ENCODE measurements at places on chromosomes 12 and 14.

- no peak for DNase-seq
Measured at GRCh38 chr14:68695856-68696255, 97.0 kb downstream of the ZFP36L1 start.

- no peak for DNase-seq
Measured at GRCh38 chr12:119325813-119326212, 8.7 kb upstream of the CCDC60 start.

DNA sequence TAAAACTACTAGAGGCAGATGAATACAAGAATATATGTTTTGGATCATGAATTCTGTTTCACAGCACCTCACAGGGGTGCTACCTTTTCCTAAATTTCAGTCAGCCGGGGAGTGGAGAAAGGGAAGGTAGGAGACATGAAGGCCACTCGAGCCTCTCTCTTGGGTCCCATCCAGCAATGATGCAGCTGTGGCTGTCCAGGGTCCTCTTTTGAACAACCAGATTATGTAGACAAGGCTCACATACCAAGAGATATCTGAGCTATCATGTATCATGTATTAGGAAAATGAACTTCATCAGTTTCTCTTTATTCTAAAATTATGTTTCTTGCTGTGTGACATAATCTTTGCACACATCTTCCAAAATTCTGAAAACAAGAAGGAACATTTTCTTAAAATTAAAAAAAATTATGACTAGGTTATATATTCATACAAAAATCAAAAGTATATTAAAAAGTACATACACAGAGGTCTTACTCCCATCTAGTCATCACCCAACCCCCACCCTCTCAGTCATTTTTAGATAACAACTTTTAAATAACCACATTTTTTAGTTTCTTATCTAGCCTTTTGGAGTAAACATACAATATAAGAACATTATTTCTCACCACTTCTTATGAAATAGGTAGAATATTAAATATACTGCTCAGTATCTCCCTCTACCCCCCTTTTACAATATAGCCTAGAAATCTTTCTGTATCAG lies 88.7 kb downstream of the ACADS start:
- DNase-seq, result no peak

GRCh38 chr12:121755591-121755990 lies 37.9 kb downstream of the RHOF start:
- DNase-seq, result no peak

DNA sequence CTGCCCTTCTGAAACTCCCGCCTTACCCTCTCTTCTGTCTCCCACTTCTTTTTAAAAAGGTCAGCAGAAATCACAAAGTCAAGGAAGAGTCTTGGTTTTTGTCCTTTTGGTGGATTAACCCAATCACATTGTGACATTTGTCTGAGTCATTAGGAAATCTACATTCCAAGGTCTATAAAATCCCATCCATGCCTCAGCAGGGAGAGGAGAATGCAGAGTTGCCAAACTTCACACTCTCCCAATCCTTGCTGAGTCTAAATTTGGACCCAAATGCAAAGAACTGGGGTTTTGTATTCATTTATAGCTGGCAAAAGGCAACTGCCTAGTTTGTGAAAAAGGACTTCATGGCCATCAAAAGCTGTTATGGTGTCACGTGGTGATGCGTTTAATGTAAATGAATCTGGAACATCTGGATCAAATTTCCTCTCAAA lies 67.9 kb downstream of the TMEM30B start:
- DNase-seq, result no peak

DNA sequence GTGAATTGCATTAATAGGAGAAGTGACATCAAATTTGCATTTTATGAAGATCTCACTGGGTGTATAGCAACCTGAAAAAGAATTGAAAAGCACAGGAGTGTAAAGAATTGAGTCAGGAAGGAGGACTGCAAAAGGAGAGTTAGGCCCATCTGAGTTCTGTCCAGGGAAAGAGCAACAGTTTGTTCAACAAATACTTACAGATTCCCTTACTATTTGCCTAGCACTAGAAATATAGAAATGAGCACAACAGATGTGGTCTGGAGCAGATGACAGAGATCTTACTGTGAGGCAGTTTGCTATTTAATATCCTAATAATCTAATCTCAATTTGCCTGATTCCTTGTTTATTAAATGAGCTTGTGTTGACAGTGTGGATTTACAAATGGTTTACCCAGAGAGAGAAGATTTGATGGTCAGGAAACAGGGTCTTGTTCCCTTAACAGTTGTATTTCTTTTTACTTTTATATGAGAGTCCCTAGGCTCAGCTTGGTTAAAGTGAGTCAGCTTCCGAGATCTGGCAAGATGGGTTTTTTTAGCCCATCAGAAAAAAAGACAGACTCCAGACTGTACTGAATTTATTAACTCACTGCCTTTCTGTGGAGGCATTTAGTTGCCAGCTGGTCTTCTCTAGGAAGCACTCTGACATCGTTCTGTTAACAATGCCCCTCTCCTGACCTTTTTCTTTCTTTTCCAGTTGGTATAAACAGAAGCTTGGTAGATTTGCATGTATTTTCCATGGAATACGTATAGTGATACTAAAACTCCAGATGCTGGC lies 229.7 kb downstream of the TTC6 start:
- DNase-seq, result no peak

DNA sequence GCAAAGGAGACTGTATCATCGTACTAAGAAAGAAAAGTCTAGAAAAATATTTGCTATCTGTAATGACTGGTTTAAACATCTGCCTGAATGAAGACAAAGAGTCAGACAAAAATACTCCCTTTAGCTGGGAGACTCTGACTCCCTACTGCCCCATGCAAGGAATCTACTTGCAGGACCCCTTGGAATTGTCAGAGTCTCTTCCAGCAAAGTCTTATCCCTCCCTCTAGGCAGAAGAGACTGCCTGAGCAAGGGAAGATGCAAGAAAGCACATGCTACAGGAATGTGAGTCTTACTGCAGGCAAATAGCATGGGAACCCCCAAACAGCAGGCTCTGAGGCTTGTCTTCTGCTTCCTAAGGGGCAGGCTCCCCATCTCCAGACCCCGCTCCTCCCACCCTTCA lies 154.0 kb downstream of the KCNA5 start:
- no peak for DNase-seq

- no peak for DNase-seq
Measured at GRCh38 chr14:59406454-59407245, 58.5 kb downstream of the GPR135 start.

- no peak for DNase-seq
Measured at GRCh38 chr12:125331342-125332052, 266.3 kb downstream of the AACS start.

GRCh38 chr14:59107819-59108218 lies 80.6 kb upstream of the DAAM1 start:
- DNase-seq, result no peak

- DNase-seq, result no peak
Measured at GRCh38 chr14:92495027-92495426, 18.6 kb upstream of the RIN3 start.

DNA sequence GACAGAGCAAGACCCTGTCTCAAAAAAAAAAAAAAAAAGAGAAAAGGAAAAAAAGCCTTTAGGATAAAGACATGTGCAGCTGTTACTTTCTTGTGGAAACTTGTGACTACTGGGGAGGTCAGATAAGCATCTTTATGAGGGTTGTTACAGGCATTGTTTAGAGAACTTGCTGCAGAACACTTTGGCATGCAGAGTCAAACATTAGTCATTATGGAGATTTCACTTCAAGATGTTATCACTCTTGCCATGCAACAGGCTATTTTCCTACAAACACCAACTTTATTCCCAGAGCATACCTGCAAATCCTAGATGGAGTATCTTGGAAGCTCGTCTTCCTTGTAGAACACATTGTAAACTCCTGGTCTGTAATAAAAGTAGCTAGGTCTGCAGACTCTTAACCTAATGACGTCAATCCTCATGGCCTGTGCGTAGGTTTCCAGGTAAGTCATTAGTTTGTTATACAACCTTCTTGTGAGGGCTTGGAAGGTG lies 36.3 kb upstream of the WDR89 start:
- no peak for DNase-seq

GRCh38 chr12:89245090-89245489 lies 107.2 kb downstream of the DUSP6 start:
- peak; percentile 22 for DNase-seq

GRCh38 chr14:43853541-43853940 lies 653.5 kb downstream of the FSCB start:
- DNase-seq, result no peak

GRCh38 chr12:127422935-127423566 lies 843.9 kb upstream of the TMEM132C start:
- DNase-seq, result no peak

- DNase-seq, result no peak
Measured at GRCh38 chr14:79583738-79584408, 627.4 kb downstream of the DIO2 start.

DNA sequence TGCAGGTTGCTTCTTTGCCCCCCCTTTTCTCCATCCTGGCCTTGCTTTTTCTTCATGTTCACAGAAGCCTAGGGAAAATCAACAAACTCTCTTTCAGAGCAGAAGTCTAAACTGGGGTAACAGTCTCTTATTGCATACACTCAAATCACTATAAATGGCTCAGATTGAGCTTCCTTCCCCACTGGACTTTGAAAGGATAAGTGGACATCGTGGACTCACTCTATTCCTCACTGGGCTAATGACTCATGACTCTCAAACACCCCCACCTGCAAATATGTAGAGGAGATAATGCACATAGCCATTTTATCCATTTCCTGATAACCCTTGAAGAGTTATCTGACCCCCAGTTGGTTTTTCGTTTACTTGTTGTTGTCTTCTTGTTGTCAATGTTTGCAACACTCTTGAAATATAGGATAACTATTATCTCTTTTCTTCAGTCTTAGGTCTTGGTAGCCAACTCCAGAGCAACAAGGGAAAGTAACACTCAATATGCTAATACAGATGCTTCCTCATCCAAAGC lies 221.3 kb downstream of the PIK3C2G start:
- no peak for DNase-seq

- DNase-seq, result no peak
Measured at GRCh38 chr12:120659151-120659525, 18.7 kb downstream of the CABP1 start.

Measured in activated T-cell treated with anti-CD3 and anti-CD28 coated beads, Interleukin-2, amount 50 U/mL, for 1 hour (primary cell).